Occipital lobe (tissue), 3 donors: ENCODE measurements at places on chromosomes 5 and 9. TPM values are rescaled to one million over a fixed set of nuclear protein-coding genes. Genes with fewer than 3 reads are reported as not detected.
A peak's percentile ranks its signal among the peaks of the same experiment; 100 is the strongest.

GRCh38 chr5:56145106-56145505, 88.0 kb downstream of the ANKRD55 start:
- DNase-seq: no peak

- DNase-seq: no peak
These were observed 454.3 kb downstream of the TLE1 start for GRCh38 chr9:81234924-81235610.

- no peak for DNase-seq
These were observed 50.8 kb upstream of the FOXE1 start for GRCh38 chr9:97802276-97802675.

DNA sequence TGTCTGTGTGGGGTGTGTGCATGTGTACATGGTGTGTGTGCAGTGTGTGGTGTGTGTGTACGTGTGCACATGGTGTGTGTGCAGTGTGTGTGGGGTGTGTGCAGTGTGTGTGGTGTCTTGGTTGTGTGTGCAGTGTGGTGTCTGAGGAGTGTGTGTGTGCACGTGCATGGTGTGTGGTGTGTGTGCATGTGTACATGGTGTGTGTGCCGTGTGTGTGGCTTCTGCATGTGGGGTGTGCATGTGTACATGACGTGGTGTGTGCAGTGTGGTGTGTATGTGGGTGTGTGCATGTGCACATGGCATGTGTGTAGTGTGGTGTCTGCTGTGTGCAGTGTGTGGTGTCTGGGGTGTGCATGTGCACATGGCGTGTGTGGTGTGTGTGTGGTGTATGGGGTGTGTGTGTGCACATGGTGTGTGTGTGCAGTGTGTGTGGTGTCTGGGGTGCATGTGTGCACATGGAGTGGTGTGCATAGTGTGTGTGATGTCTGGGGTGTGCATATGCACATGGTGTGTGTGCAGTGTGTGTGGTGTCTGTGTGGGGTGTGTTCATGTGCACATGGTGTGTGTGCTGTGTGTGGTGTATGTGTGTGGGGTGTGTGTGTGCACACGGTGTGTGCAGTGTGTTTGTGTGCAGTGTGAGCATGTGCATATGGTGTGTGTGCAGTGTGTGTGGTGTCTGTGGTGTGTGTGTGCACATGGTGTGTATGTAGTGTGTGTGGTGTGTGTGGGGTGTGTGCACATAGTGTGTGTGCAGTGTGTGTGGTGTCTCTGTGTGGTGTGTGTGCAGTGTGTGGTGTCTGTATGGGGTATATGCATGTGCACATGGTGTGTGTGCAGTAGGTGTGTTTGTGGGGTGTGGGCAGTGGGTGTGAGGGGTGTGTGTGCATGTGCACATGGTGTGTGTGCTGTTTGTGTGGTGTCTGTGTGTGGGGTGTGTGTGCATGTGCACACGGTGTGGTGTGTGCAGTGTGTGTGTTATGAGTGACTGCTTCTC, 40.6 kb upstream of the ZNG1F start:
- no peak for DNase-seq

- DNase-seq: no peak
These were observed 128.3 kb upstream of the HAPLN1 start for GRCh38 chr5:83848941-83849340.

DNA sequence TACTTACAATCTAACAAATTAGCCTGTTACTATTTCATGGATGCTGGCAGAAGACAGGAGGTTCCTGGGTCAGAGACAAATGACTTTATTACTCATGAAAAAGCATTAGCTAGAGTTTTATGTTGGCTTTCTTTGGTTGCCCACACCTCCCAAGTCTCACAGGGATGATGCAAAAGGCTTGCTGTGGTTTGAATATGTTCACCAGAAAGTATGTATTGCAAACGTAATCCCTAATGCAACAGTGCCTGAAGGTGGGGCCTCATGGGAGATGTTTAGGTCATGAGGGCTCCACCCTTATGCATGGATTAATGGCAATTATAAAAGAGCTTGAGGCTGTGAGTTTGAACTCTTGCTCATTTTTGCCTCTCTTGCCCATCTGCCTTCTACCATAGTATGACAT, 28.5 kb downstream of the DPYSL3 start:
- no peak for DNase-seq

DNA sequence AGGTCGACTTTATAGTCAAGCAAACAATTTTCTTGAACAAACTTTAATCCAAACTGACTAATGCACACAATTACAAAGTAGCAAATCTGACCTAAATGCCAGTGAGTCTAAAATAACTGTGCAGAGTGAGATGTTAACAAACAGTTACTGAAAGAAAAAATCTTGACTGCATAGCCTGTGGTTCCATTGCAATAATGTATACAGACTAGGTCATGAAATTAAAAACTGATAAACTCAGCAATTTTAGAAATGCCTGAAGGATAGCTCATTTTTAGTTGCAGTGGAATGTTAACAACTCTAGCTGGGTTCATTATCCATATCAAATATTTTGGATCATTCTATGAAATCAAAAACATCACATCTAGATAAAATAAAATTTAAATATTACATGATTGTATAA, 73.4 kb upstream of the CDH12 start:
- DNase-seq: no peak

DNA sequence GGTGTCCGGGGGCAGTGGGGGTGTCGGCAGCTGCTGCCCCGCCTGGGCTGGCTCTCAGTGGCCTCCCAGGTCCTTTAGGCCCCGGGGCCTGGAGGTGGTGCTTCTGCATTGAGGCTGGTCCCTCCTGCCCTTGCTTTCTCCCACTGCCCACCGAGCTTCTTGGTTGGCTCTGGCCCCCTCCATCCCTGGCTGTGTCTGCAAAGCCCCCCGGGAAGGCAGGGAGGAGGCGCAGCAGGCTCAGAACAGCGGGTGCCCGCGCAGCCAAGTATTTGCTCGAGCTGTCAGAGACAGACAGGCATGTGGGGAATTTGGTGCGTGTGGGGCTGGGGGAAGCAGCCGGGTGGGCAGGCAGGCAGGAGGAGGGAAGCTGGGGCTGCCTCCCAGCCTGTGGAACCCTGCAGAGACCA, 11.5 kb downstream of the CXXC5 start:
- no peak for DNase-seq

DNA sequence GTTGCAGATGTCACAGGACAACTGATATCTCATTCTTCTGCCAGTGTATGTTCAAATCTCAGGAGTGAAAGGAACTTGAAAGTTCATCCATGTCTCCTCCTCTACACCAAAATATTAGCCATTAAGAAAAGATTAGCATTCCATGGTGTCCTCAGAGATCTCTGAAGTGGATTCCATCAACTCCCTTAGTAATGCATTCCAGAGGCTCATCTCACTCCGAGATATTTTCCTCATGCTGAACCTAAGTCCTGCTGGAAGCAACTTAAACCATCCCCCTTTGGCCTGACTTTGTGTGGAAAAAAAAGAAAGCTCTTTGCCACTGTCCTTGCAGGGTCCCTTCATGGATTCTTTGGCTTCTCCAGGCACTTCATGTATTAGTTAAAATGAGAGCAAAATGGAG, 155.7 kb upstream of the ZNF462 start:
- DNase-seq: no peak

GRCh38 chr9:133967024-133967741, 24.9 kb downstream of the VAV2 start:
- no peak for DNase-seq

GRCh38 chr5:55985181-55985580, 9.6 kb downstream of the IL6ST start:
- DNase-seq: no peak

- DNase-seq: no peak
These were observed 1.2 kb downstream of the CORO2A start for GRCh38 chr9:98191181-98191608.

GRCh38 chr9:98771209-98771874, 25.0 kb downstream of the ANKS6 start:
- DNase-seq: no peak

DNA sequence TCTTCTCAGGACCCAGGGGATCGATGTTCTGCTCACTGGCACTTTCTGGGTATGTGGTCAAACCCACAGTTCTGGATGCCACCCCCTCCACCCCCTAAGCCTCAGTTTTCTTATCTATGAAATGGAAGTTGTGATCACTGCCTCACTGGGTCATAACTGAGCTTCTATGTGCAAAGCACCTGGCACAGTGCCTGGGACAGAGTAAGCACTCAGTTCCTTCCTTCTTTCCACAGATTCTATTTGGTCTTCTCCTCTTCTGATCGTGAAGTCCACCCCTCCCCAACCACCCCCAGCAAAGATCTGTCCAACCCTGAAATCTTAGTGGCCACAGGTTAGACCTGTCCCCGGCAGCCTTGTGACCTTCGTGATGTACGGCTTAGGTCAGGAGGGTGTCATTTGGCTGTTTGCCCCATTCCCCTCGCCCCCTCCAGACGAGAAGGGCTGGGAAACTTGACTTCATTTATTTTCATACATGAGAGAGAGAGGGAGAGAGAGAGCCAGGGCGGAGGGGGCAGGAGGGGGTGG, 181.4 kb downstream of the FGF18 start:
- no peak for DNase-seq

DNA sequence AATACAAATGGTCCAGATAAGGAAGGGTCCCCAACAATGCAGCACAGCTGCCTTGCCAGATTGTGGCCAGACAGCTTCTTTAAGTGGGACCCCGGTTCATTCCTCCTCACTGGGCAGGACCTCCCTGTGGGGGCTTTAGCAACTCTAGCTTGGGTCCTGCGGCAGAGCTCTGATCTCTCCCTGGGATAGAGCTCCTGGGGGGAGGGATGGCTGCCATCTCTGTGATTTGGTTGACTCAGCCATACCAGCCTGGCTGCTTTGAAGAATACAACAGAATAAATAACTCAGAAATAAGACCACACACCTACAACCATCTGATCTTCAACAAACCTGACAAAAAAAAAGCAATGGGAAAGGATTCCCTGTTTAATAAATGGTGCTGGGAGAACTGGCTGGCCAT, 22.7 kb upstream of the ROR2 start:
- no peak for DNase-seq

GRCh38 chr5:135951807-135952206, 3.0 kb downstream of the LECT2 start:
- no peak for DNase-seq

DNA sequence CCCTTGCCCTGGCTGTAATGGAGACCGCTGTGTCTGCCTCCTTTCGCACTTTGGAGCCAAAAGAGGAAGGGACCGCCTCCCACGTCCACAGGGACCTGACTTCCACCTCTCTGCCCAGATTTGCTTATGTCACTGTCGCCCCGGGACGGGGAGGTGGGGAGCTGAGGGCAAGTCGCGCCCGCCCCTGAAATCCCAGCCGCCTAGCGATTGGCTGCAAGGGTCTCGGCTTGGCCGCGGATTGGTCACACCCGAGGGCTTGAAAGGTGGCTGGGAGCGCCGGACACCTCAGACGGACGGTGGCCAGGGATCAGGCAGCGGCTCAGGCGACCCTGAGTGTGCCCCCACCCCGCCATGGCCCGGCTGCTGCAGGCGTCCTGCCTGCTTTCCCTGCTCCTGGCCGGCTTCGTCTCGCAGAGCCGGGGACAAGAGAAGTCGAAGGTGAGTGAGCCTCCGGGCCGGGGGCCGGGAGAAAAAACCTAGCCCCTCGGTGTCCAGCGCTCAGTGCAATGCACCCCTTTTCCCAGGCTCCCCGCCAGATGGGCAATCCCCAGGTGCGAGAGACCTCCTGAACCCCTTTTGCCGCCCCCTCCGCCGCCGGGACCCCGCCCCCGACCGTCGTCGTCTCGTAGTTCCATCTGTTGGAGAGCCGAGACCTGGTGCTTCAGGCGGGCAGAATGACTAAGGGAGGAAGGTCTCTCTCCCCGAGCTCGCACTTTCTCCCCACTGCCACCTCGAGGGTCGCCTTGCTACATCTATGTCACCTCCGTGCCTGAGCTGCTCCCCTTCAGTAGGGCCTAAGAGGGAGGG, at the start of gene GPX3:
Gene GPX3 (plus strand): TSS at position 288 of the 807 bp plus-strand sequence. CDS start 64 bp downstream, at position 352.
- peak; percentile 60 for DNase-seq

- no peak for DNase-seq
These were observed 58.7 kb downstream of the MYO10 start for GRCh38 chr5:16877267-16877935.

DNA sequence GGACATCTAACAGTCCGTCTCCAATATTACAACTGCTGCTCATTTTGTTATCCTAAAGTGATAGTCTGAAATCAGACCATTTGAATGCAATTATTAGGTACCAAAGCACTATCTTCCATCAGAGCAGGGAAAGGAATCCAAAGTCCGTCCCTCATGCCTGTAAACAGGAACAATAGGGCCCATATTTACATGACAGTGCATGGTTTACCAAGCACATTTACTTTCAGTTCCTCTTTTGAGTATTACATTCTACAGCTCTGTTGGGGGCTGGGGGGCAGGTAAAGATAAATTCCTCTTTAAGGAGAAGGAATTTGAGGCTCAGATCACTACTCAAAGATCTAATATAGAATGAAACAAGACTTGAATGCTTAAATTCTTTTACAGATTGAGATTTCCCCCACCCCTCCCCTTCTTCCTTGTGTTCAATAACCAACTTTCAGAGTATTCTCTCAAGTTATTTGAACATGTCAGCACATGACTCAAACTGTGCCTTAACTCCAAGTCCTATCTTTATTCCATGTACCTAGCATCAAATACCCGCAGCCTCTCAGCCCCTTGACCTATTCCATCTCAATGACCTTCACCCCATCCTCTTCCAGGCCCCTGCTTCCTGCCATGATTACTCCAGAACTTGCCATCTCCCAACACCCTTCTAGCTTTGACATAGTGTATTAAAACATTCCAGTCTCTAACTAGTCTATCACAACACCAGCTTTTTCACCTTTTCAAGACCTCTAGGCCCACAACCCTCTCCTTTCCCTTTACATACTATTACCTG, 71.0 kb downstream of the BRINP1 start:
- no peak for DNase-seq

DNA sequence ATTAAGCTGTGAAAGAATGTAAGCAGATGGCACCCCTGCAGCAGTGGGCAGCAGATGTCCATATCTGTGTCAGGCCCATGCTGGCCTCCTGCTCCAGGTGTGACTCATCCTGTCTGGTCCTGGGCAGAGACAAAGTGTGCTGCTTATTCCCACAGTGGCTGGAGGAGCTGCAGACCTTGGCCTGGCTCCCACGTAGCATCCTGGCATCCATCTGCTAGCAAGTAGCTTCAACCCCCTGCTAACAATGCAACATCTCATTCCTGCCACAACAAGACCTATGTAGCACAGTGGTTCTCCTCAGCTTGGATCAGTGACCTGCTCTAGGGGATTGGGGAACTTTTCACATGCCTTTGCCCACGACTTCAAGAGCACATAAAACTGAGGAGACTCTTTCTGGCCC, 126.4 kb upstream of the SLC12A2 start:
- DNase-seq: peak; percentile 21

- no peak for DNase-seq
These were observed 224.9 kb downstream of the SNX18 start for GRCh38 chr5:54742417-54742891.

Gene ROR2
- 0.94 TPM for total RNA-seq

Gene JAKMIP2
- total RNA-seq: 67.7 TPM

Gene ARL10
- 50.5 TPM for total RNA-seq

Gene PTPN3
- 5.3 TPM for total RNA-seq

Gene ABO
- total RNA-seq: under 0.01 TPM

Gene PPP3R2
- not detected for total RNA-seq

Gene CCNJL
- 0.78 TPM for total RNA-seq

Gene CCNI2
- total RNA-seq: 0.16 TPM

Gene KCNN2
- total RNA-seq: 34.6 TPM

Gene GTF2H2C
- 58.8 TPM for total RNA-seq

Gene GFI1B
- total RNA-seq: not detected

Gene CDHR2
- total RNA-seq: under 0.01 TPM

Gene FAXDC2
- total RNA-seq: 7.2 TPM

Gene SIT1
- total RNA-seq: not detected

Gene GALNT12
- 1.2 TPM for total RNA-seq

Gene AFF4
- 76.6 TPM for total RNA-seq

Gene PRXL2C
- total RNA-seq: 5.1 TPM

Gene OR2V1
- total RNA-seq: not detected

Gene MEIKIN
- 1.7 TPM for total RNA-seq
